ENCODE measurements at places on chromosomes 2 and 18. TPM values are rescaled to one million over a fixed set of nuclear protein-coding genes. Genes with fewer than 3 reads are reported as not detected.

The STPG4 gene
- total RNA-seq = not detected

The ZNF2 gene
- 7.1 TPM for total RNA-seq

The TMEM17 gene
- 0.86 TPM for total RNA-seq

The ONECUT2 gene
- not detected for total RNA-seq

The PUS10 gene
- 11.8 TPM for total RNA-seq

The PROKR1 gene
- total RNA-seq = not detected

DNA sequence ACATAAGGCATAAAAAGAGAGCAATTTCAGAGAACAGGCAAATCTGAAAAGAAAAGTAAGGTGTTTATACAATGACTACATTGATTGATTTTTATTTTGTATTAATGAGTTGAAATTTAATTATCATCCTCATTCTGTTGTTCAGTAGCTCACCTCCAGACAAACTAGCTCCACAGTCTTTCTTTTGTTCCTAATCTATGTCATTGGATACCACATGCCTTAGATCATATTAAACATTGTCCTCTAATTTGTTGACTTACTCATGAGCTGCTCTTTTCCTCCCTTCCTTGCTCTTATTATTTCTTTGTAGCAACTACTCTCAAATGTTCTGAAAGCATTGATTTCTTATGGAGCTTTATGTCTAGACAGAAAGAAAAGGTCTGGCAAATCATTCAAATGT, 185.5 kb upstream of the ZSWIM2 start:
- no peak overlapping the region for H3K27ac ChIP-seq
- no peaks in the 10 kb centered on the region for H3K27me3 ChIP-seq
- no peak for DNase-seq
- H3K4me1 ChIP-seq = no peaks in the 10 kb centered on the region
- no peak overlapping the region for H3K4me3 ChIP-seq
- no peaks in the 10 kb centered on the region for H3K36me3 ChIP-seq

DNA sequence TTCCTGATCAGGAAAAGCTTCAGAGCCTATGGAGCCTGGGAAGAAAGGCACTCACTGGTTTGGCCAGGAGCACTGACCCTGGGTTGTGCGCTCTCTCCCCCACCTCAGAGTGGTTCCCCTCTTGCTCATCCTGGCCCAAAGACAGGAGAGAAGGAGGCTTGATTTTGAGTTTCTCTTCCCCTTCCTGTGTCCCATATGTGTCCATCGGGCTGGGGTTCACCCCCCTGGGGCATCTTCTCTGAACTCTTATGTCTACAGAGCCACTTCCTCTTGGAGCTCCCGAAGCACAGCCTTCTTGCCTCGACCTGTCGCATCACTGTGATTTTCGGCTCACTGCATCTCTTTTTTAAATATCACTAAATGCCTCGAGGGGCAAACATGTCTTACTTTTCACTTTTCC, 692.3 kb downstream of the RNF144A start:
- peaks cover 16% of the 10 kb centered on the region for H3K4me1 ChIP-seq
- no peak overlapping the region for H3K27ac ChIP-seq
- no peaks in the 10 kb centered on the region for H3K27me3 ChIP-seq

GRCh38 chr2:25742501-25742900, 69.1 kb upstream of the DTNB start:
- no peak for DNase-seq
- H3K4me3 ChIP-seq = no peak overlapping the region
- H3K27me3 ChIP-seq = no peaks in the 10 kb centered on the region
- peaks cover 33% of the 10 kb centered on the region for H3K36me3 ChIP-seq

DNA sequence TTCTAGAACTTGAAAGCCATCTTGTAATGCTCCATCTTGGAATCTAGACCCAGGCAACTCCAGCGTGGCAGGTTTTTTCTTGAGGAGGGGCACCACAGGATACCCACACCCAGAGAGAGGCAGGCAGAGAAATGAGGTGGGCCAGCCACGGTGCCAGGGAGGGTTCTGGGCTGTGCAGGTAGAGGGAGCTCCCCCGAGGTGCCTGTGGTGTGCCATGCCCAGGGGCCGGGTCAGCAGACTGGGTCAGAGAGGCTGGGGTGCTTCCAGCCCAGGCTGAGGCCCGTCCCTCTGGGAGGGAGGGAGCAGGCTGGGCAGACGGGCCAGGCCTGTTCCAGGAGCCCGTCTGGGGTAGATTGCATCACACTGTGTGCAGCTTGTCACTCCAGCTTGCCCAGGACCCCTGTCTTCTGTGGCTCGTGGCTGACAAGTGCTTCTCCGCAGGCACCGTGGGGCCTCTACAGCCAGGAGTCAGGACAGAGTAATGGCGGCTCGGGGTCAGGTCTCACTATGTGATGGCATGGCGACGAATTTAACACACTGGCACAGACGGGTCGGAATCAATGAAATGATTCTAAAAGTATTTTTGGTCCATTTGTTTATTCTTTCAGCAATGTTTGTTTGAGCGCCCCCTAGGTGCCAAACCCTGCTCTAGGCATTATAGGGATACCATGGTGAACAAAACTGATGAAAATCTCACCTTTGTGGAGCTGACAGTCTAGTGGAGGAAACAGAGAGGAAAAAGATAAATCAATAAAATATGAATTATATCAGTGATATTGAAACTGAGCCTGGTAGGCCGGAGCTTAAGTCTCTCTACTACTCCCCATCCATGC, 144.0 kb downstream of the ACOXL start:
- H3K27ac ChIP-seq = no peak overlapping the region
- peaks cover 3% of the 10 kb centered on the region for H3K4me1 ChIP-seq
- no peak overlapping the region for H3K4me3 ChIP-seq
- H3K27me3 ChIP-seq = peaks cover 3% of the 10 kb centered on the region
- H3K36me3 ChIP-seq = no peaks in the 10 kb centered on the region
- DNase-seq = no peak

GRCh38 chr2:43047187-43047780, 179.1 kb downstream of the ZFP36L2 start:
- H3K27ac ChIP-seq = no peak overlapping the region
- no peak overlapping the region for H3K4me3 ChIP-seq
- H3K4me1 ChIP-seq = no peaks in the 10 kb centered on the region
- no peak for DNase-seq

- no peaks in the 10 kb centered on the region for H3K27me3 ChIP-seq
- H3K4me3 ChIP-seq = no peak overlapping the region
- H3K4me1 ChIP-seq = no peaks in the 10 kb centered on the region
- no peak overlapping the region for H3K27ac ChIP-seq
- no peak for DNase-seq
Observed at GRCh38 chr2:15939556-15939853, 845 bp upstream of the MYCN start.

GRCh38 chr18:30271716-30272115, 770.8 kb downstream of the DSC3 start:
- H3K27me3 ChIP-seq = no peaks in the 10 kb centered on the region
- H3K36me3 ChIP-seq = no peaks in the 10 kb centered on the region
- H3K27ac ChIP-seq = no peak overlapping the region
- no peaks in the 10 kb centered on the region for H3K4me1 ChIP-seq

DNA sequence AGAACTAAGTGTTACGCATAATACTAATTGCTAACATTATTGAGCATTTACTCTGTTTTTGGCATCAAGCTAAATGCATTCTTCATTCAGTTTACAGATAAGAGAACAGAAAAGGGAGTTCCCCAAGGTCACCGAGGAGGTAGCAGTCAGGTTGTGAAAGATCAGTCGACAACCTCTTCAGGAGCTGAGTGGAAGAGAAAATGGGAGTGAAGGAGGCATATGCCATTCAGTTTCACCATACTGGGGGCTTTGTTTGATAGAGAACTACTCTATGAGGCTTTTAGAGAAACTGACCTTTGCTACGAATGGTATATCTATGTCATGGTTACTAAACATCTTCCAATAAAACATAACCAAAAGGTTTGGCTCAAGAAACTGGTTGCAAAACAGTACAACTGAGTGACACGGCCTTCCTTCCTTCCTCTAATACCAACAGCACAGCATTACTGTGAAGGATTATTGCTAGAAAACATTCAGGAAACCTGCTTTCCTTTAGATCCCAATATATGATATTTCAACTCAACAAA, 112.1 kb downstream of the RBMS1 start:
- no peaks in the 10 kb centered on the region for H3K4me1 ChIP-seq
- H3K27ac ChIP-seq = no peak overlapping the region
- no peaks in the 10 kb centered on the region for H3K36me3 ChIP-seq
